ENCODE measurements at places on chromosomes 7 and 10. TPM values are rescaled to one million over a fixed set of nuclear protein-coding genes. Genes with fewer than 3 reads are reported as not detected.

PTPRE gene
- total RNA-seq, result 19.8 TPM

LRGUK gene
- 17.6 TPM for total RNA-seq

MYOF gene
- total RNA-seq, result 3.6 TPM

ANKRD22 gene
- 0.16 TPM for total RNA-seq

PITX3 gene
- not detected for total RNA-seq

PDK4 gene
- 11.7 TPM for total RNA-seq

SH2D4B gene
- 1.4 TPM for total RNA-seq

CYP2C18 gene
- total RNA-seq, result not detected

VSTM4 gene
- total RNA-seq, result 2.3 TPM

OR2A7 gene
- not detected for total RNA-seq

RAB18 gene
- 109 TPM for total RNA-seq

SLC13A1 gene
- total RNA-seq, result not detected

WIPF3 gene
- 5.6 TPM for total RNA-seq

All from occipital lobe (tissue), 3 donors.